Hypothalamus (tissue), 51 donors: ENCODE measurements at places on chromosomes 11 and 22.
A peak's percentile ranks its signal among the peaks of the same experiment; 100 is the strongest.

- DNase-seq, result no peak
Observed at GRCh38 chr11:66362481-66363147, 8.9 kb downstream of the SLC29A2 start.

- DNase-seq, result peak; percentile 24
Observed at GRCh38 chr22:20080445-20080775, 369 bp downstream of the DGCR8 start.

GRCh38 chr11:109864834-109865547, 228.2 kb upstream of the ZC3H12C start:
- DNase-seq, result no peak

- no peak for DNase-seq
Observed at GRCh38 chr22:38455530-38456271, 702 bp upstream of the KCNJ4 start.

- DNase-seq, result peak; percentile 68
Observed at GRCh38 chr11:126607374-126607773, 251.9 kb downstream of the ST3GAL4 start.

DNA sequence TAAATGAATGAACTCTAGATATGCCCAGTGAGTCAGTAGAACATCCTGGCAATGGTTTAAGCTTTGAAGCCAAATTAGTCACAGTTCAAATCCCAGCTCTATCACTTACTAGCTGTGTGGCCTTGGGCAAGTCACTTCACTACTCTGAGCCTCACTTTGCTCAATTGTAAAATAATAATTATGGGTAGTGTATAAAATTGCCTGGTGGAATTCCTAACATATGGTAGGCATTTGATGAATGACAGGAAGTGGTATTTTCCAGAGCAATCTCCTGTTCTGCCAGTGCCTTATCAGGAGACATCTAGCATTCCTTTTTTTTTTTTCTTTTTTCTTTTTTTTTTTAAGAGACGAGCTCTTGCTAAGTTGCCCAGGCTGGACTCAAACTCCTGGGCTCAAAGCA, 13.0 kb downstream of the SCN4B start:
- no peak for DNase-seq

DNA sequence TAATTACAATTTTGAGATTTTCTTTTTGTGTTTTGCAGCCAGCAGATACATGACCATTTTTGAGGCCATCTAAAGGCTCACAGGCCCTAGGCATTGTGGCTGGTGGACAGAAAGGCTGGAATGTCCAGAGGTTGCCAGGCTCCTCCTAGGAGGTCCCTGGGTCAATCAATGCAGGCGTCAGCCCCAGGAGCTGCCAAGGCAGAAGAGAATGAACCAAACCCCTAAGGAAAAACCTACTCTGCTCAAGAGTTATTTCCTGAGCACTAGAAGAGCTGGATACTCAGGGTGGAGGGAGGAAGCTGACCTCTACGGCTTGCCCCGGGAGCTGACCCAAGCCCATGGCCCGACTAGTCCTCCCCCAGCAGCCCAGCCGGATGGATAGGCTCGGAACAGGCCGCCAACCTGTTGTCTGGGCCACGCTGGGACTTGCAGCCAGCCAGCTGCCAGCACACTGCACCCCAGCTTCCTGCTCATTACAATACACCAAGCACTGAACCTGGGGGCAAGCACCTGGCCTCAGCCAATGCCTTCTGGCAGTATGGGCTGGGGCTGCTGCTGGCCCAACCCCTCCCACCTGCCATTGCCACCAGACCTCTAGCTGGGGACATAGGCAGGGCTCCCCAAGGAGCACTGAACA, 5.7 kb upstream of the SCGB1A1 start:
- DNase-seq, result no peak

- DNase-seq, result no peak
Observed at GRCh38 chr11:72935700-72936099, 121.5 kb downstream of the ATG16L2 start.

DNA sequence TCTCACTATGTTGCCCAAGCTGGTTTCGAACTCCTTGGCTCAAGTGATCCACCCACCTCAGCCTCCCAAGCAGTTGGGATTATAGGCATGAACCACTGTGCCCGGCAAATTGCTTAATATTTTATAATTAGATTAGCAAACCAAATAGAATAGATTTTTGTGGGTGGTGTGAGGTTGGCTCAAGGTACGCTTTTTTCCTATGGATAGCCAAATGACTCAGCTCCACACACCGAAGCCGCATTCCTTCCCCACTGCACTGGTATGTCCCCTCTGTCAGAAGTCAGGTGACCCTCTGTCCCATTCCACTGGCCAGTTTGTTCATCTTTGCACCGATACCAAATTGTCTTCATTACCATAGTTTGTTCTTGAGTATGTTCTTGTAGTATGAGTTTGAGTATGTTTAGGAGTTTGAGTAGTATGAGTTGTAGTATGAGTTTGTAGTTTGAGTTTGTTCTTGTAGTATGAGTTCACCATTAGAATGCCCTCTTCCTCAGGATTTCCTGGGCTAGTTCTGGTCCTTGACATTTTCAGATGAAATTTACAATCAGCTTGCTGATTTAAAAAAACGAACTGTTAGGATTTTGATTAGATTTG, 19.4 kb downstream of the SUSD2 start:
- DNase-seq, result no peak

- DNase-seq, result no peak
Observed at GRCh38 chr11:130086669-130087068, 17.0 kb downstream of the APLP2 start.

GRCh38 chr11:110190885-110191284, 97.7 kb downstream of the ZC3H12C start:
- DNase-seq, result no peak

DNA sequence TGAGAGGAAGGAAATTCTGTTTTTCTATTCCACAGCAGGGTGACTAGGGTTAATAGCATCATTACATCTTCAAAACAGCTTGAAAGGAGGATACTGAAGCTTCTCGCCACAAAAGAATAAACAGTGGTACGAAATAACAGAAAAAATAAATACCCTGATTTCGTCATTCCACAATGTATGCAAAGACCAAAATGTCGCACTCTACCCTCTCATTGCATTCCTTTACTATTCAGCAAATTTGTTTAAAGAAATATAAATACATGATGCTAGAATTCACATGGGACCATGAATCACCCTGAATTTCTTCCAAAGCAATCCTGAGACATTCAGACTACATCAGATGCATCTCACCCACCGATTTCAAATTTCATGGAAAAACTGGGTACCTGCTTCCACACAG, 112.3 kb upstream of the TOP3B start:
- no peak for DNase-seq

DNA sequence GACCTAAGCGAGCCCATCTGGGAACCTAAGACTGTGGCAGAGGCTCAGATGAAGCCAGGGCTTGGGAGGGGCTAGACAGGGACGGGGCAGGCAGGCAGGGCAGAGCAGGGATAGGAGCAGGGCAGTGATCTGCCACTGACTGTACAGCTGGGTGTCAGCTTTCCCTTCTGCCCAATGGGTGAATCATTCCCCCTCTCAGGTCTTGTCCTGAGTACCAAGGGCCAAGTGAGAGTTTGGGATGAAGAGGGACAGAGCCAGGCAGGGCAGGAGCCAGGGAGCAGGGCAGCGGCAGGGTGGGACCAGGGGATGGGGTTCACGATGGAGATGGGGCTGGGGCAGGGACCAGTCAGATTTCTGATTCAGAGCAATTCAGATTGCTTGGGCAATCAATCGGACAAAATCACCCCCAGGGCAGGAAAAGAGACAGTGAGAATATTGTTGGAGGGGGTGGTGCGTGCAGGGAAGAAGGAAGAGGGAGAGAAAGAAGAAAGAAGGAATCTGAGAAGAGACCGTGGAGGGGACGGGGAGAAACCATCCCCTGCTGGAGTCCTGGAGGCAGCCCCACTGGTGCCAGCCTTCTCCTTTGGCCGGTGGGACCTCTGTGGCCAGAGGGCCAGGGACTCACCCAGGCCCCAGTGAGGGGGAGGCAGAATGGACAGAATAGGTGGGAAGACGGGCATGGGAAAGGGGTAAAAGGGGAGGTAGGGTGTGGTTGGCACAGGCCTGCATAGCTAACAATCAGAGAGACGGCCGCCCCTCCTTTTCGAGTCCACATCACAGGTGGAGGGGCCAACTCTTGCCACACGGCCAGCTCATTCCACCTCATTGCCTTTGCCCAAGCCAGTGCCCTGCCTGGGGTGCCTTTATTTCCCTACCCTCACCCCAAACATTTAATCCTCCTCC, 47.2 kb downstream of the CYTH4 start:
- DNase-seq, result peak; percentile 14

DNA sequence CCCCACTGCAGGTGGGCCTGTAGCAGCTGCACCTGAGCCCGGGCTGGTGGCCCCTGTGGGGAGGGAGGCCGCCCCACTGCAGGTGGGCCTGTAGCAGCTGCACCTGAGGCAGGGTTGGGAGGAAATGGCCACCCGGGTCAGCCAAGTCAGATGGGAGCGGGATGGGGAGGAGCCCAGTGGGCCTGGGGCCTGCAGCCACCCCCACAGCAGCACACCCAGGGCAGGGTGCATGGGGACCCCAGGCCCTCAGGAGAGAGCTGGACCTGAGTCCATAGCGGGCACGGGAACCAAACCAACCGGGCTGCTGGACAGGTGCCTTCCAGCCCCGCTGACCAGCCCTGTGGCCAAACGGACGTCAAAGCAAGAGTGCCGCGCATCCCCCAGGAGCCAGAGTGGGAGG, 61.7 kb downstream of the BRD1 start:
- no peak for DNase-seq

DNA sequence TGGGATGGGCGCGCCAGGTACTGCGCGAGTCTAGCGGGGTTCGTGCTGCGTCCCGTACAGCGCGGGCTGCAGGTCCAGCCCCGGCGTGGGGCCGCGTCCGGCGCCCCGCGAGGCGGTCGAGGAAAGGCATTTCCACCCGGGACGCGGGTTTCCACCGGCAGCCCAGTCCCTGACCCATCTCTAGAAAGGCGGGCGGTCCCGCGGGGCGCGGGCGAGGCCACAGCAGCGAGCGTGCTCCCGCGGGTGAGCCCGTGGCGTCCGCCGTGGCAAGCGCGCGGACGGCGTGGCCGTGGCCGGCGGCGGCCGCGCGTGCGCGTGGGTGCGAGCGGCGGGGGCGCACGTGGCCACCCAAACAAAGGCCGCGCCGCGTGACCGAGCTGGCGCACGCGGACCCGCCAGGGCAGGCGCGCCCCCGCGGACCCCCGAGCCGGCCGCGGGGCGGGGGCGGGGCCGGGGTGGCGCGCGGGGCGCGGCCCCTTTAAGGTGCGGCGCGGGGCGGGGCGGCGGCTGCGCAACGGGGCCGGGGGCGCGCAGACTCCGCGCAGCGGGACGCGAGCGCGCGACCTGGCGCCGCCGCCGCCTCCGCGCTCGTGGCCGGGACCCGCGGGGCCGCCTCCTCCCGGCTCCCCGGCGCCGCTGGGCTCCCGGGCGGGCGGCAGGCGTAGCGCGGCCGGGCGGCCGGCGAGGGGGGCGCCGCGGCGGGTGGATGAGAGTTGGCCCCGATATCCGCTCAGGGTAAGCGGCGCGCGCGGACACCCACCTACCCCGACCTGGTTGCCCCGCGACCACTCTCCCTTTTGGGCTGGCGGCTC, 39.3 kb upstream of the CELSR1 start:
- peak; percentile 51 for DNase-seq

DNA sequence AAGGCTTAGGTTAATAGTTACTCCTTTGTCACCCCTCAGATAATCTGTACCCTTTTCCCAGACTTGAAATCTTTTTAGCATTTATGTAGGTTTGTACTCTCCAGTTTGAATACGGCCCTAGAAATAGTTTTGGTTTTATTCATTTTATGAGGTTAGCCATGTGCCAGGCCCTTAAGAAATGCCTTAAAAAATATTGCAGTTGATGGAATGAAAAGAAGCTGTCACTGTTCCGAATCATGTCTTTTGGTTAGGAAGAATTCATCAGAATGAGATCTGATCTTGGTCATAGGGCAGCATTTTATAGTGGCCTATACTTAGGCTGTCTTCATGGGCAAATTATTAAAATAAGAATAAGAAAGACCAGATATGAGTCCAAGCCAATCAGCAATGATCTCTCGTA, 14.8 kb upstream of the PRSS23 start:
- no peak for DNase-seq

GRCh38 chr11:10349281-10349665, 44.4 kb downstream of the ADM start:
- no peak for DNase-seq
